Stimulated activated CD8-positive, alpha-beta memory T cell treated with anti-CD3 and anti-CD28 coated beads, Interleukin-15, amount 100 ng/mL, for 1 hour (primary cell): ENCODE measurements at places on chromosomes 5 and 9.

DNA sequence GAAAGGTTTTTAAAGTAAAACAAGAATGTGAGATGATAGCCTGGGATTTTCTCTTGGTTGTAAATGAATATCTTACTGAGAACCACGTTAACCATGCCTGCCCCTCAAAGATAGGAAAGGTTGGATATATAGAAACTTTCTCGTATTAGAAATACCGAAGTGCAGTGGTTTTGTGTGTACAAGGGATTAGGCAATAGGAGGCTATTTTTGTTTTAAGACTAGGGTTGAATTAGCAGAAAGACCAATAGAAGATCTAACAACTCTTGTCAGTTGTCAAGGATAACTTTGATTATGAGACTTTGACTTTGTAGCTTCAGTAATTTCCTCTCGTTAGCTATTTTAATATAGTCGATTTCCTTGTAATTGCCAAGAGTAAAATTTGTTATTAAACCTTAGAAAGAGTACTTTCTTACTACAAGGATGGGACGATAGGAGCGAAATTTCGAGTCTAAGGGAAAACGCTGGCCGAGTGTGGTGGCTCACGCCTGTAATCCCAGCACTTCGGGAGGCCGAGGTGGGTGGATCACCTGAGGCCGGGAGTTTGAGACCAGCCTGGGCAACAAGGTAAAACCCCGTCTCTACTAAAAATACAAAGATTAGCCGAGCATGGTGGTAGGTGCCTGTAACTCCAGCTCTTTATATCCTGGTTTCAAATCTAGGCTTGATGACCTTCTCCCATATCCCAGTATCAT, 838 bp downstream of the POLK start:
- no peak for DNase-seq

DNA sequence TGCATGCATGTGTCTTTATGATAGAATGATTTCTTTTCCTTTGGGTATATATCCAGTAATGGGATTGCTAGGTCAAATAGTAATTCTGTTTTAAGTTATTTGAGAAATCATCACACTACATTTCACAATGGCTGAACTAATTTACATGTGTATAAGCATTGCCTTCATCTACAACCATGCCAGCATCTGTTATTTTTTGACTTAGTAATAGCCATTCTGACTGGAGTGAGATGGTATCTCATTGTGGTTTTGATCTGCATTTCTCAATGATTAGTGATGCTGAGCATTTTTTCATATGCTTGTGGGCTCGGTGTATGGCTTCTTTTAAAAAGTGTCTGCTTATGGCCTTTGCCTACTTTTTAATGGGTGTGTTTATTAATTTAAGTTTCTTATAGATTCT, 102.3 kb upstream of the CCDC112 start:
- no peak for DNase-seq

- DNase-seq: no peak
Observed at GRCh38 chr5:179140293-179140692, 80.1 kb downstream of the ZNF354C start.

- no peak for DNase-seq
Observed at GRCh38 chr5:175693741-175694140, 35.9 kb downstream of the HRH2 start.

DNA sequence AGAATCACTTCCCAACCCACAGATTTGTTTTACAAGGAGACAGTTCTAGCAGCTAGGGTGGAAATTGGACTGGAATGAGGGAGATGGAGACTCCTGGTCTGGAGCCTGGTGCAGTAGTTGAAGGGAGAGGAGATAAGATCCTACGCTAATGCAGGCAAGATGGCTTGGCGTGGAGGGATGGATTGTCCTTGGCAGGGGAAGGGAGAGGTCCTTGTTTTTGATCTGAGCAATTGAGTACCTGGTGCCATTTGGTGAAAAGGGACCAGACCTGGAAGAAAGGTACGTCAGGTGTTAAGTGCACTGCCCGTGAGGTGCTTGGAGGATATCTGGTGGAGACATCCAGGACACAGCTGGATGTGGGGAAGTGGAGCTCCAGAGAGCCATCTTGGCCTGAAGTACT, 35.7 kb downstream of the ANGPTL2 start:
- DNase-seq: no peak

- DNase-seq: no peak
Observed at GRCh38 chr9:100427366-100428263, 672 bp downstream of the MSANTD3 start.
